ENCODE measurements at places on chromosomes 5 and 9.
A peak's percentile ranks its signal among the peaks of the same experiment; 100 is the strongest.

DNA sequence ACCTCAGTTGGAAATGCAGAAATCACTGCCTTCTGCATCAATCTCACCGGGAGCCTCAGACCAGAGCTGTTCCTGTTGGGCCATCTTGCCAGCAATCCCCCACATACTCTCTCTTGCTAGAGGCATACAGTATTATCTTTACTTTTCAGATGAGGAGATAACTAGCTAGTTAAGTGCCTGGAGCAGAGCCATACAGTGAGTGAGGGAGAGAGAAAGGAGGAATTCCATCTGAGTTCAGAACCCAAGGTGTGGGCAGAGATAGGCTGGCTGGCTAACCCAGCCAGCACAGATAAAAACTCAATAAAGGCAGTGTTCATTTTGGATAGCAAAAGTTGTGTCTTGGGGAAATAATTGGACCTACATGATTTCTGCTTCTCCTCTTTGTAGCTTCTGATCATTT, 268.0 kb upstream of the KIF2A start:
- DNase-seq, result no peak

DNA sequence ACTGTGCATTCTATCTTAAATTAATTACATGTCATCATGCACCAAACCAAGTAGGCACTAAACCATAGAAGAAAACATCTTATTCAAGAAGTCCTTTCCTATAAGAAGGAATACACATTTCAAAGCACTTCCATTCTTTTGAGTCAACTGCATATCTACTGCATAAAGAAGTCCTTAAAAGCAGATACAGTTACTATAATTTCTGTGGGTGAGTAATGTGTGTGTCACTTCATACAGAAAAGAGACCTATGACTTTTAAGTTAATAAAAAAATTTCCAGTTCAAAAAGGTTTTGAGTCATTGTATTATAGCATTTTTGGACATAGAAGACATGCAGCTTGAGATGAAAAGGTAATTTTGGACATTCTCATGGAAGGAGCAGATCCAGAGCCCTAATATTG, 125.0 kb downstream of the DTWD2 start:
- DNase-seq, result no peak

GRCh38 chr9:3809724-3810123, 283.9 kb upstream of the RFX3 start:
- DNase-seq, result no peak

DNA sequence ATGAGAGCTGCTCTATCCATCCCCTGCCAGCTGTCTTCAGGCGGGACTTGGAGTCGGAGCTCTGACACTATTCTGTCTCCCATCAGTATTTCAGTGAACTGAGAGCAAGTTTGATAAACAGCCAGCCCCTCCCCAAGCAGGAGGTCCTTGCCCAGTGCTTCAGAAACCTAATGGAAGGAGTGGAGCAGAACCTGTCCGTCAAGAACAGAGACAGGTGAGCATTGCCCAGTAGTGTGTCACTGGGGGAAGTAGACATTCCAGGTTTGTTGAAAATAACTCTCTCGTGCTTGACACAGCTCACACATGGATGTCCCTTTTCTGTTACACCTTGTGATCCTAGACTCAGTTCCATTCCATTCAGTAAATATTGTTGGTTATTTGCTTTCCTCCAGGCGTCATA, 13.2 kb upstream of the TLX3 start:
- DNase-seq, result no peak

DNA sequence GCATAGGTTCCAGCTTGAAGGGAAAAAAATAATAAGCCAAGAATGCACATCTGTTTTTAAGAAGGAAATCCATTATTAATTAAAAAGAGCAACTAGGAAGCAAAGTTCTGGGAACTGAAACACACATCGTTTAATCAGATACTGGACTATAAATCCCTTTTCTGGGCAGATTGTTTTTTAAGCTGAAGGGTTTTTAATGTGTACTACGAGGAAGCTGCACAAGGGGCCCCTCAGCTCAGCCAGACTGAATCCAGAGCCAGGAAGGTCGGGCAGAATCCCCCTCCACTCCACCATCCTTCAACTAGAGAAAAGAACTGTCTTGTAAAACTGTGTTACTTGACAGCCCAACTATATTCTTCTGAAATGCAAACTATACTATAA, 49.2 kb downstream of the ROR2 start:
- no peak for DNase-seq

DNA sequence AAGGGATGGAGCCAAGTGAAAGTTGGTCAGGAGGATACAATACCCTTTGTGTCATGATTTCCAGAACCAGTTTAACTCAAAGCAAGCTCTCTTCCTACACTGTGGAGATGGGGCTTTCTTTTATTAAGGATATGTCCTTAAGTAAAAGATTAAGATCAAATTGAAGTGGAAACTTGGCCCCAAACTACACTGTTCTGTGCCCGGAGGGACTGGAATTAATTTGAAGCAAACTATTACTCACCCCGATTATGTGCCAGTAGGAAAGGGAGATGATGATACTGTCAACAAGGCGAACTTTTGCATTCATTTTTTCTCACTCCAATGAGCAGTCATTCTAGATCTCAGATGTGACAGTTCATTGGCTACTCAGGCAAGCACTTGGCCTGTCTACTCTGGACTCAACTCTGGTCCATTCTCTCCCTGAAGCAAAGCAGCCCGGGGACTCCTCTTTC, 186.7 kb downstream of the NTRK2 start:
- no peak for DNase-seq

DNA sequence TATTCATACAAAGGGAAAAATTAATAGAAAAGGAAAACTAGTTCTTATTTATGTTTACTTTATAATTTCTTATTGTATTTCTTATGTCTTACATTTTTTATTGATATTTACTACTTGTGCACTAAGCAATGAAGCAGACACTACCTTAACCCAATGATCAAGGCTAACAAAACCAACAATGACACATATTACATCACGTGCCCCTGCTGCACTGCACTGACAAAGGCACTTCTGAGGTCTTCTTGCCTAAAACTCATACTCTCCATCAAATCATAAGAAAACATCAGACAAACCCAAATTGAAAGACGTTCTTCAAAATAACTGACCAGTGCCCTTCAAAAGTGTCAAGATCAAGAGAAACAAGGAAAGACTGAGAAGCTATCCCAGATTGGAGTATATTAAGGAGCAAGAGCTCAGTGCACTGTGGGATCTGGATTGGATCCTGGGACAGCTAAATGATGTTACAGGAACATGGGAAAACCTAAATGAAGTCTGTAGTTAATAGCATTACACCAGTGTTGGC, 230.9 kb downstream of the AUH start:
- no peak for DNase-seq

DNA sequence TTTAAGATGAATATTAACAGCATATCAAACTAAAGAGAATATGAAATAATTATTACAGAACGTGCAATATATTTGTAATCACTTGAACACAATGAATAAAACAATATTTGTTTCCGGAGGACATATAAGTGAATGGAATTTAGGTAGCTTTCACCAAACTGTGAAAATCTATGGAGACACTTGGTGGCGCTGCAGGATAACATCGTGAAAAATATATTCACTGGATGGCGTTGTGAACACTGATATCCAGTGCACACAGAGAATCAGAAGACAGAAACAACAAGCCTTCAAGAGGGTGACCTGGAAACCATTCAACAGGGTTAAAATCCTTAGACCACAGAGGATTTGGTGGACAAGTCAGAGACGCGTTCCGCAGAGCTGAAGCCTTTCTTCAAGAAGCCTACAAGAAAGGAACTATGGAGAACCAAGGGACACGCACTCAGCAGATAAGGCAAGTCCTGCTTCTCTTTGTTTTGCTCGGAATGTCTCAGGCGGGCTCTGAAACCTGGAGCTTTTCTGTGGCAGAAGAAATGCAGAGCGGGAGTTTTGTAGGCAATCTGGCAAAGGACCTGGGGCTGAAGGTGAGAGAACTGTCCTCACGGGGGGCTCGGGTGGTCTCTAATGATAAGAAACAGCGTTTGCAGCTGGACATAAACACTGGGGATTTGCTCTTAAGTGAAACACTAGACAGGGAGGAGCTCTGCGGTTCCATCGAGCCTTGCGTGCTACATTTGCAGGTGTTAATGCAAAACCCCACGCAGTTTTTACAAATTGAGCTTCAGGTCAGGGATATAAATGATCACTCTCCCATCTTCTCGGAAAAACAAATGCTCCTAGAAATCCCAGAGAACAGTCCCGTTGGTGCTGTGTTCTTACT, at the start of gene PCDHB11:
Gene PCDHB11 (plus strand): TSS at position 269 of the 877 bp plus-strand sequence. CDS start 148 bp downstream, at position 417.
- peak; percentile 18 for DNase-seq

DNA sequence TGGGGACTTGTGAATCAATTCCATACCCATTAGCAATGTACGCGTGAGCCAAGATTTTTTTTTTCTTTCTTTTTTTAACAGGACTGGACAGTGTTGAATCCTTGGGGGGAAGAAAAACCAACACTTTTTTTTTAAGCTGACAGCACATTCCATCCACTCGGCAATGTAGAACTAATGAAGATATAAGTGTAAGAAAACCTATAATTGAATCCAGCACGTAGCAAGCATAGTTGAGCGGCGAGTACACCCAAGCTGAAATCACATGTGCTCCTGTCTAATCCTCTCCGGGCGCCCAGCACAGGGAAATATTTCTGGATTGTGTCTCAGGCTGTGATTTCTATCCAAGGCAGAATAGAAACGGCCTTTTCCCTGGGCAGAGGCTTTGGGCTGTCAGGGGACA, 118.2 kb downstream of the BOD1 start:
- no peak for DNase-seq

DNA sequence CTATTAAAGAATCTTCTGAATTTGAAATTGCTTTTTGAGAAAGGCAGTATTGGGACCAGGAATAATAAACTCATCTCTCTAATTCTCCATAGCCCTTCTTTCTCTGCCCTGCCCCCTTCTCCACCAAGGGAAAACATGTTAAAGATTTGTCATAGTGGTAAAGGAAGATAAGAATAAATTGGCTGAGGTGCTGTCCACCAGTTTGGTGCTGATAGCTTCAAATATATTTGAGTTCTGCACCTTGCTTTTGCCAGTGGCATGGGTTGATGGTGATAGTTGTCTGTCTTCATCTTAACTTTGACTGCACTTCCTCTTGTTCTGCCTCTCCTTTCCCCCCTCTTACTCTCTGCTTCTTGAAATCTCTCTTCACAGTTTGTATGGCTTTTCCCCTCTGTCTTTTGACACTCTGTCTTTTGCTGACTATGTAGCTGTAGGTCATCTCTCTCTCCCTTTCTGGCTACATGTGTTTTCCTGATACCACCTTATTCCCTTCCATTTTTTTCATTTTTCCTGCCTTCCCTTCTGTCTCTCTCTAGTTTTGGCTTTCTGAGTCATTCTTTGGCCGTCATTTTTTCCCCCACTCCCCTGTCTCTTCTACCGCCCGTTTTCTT, 56.6 kb downstream of the NDUFS4 start:
- DNase-seq, result no peak

- DNase-seq, result peak; percentile 55
These were observed 7.8 kb downstream of the NEK6 start for GRCh38 chr9:124265551-124265950.

DNA sequence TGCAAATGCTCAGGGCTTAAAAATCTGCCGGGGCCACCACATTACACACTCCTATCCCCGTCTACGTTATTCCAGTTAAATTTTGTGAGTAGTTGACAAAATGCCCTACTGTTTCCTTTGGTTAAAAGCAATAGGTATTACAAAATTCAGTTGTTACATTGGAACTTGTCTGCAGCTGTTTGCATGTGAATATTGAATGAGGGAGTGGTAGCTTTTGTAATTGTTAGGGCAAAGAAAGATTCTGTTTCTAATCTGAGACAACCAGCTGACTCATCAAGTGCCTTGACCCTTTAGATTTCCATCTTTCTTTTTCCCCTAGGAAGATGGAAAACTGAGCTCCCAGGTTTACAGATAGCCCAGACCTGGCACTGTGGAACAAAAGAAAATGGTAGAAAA, 30.2 kb downstream of the MAML1 start:
- no peak for DNase-seq

- DNase-seq, result peak; percentile 36
These were observed 235.7 kb downstream of the HSPA4 start for GRCh38 chr5:133287500-133287899.

GRCh38 chr9:76400534-76401096, 6.4 kb upstream of the RFK start:
- no peak for DNase-seq

Data from OCI-LY7 (cell line).